ENCODE measurements at places on chromosomes 6 and 20. TPM values are rescaled to one million over a fixed set of nuclear protein-coding genes. Genes with fewer than 3 reads are reported as not detected.

DNA sequence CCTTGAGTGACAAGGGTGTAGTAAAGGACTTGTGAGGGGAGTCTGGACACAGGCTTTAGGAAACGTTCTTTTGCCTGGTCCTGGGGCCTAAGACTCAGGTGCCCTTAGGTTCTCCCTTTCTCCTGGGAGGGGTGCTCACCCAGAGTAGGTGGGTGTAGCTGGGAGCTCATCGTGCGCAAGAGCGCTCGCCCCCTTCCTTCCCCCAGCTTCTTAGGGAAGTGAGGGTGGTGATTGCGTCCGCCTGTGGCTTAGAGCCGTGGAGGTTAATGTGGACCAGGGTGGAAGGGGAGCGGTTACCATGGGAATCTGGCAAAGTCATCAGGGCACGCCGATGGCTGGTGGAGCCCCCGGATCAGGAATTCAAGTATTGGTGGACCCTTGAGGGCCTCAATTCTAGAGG, 3.3 kb upstream of the AARS2 start:
- peak; percentile 81 for DNase-seq

GRCh38 chr20:60297649-60298048, 339.4 kb downstream of the CDH26 start:
- no peak for DNase-seq

DNA sequence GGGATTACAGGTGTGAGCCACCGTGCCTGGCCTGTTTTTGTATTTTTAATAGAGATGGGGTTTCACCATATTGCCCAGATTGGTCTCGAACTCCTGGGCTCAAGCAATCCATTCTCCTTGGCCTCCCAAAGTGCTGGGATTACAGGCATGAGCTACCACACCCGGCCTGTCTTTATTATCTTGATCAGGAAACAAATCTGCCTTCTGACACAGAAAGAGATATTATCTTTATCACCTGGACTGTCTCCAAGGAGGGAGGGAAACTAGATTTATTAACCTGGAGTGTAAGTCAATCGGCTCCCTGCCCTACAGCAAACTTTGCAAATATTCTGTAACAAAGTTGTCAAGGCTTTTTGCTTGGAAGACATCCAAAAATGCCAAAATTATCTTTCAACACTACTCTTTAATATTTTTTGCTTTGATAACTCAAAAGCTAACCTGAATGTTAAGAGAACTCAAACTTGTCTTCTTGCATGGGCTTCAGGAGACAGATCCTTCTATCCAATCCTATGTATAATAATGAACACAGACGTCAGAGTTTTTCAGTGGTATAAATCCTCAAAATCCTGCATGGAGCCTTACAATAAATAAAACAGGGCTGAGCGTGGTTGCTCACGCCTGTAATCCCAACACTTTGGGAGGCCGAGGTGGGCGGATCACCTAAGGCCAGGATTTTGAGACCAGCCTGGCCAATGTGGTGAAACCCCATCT, 85.0 kb upstream of the LOC128125822 start:
- no peak for DNase-seq

- no peak for DNase-seq
Measured at GRCh38 chr6:67667637-67668422, 967.3 kb upstream of the ADGRB3 start.

DNA sequence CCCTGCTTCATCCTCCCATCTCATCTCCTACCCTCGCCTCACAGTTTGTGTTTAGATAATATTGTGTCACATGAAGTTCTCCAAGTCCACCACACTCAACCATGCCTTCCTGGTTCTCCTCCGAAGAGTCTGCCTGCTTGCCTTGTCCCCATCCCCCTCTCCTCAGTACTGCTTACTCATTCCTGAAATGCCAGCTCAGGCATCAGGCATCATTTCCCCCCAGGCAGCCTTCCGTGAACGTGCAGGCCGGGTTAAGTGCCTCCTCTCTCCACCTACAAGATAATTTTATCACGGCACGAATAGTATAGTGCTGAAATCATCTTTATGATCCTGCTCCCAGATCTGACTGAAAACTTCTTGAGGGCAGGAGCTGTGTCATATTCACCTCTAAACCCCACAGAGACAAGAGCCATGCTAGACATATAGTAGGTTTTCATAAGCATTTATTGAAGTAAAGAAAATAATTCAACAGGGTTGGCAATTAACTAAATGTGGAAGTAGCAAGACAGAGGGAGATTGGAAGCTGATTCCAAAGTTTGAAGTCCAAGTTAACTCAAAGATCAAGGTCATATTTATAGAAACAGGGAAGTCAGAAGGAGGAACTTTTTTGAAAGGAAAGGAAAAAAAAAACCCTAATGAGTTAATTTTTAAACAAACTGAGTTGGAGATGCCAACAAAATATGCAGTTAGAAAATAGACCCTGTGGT, 48.7 kb upstream of the BMP2 start:
- no peak for DNase-seq

- no peak for DNase-seq
Measured at GRCh38 chr20:32973077-32973717, 31.0 kb downstream of the SUN5 start.

Gene NNAT
- total RNA-seq = 0.52 TPM

Gene NT5E
- 43.8 TPM for total RNA-seq

Gene GNRH2
- 0.43 TPM for total RNA-seq

Gene RGS17
- total RNA-seq = 0.28 TPM

Gene FAXC
- 10.8 TPM for total RNA-seq

Gene ECT2L
- 0.33 TPM for total RNA-seq

All from posterior vena cava (tissue), 2 donors.